Activated naive CD8-positive, alpha-beta T cell treated with anti-CD3 and anti-CD28 coated beads, Interleukin-2, amount 50 U/mL, for 16 hours (primary cell): ENCODE measurements at places on chromosomes 1 and 21.

GRCh38 chr1:94901841-94902240, 25.1 kb downstream of the CNN3 start:
- DNase-seq, result no peak

DNA sequence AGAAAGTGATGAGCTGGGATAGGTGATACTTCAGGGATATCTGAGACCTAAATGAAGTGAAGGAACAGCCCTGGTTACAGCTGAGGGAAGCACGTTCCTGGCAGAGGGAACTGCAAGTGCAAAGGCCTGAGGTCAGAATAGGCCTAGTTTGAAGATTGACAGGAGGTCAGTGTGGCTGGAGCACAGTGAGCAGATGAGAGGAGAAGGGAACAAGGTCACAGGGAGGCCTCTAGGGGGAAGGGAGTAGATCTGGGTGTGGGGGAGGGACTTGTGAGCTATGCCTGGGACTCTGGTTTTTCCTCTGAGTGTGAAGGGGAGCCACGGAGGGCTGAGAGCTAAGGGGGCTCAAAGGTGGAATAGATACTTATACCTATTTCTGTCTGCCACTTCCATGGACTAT, 736.4 kb downstream of the MATN1 start:
- no peak for DNase-seq

DNA sequence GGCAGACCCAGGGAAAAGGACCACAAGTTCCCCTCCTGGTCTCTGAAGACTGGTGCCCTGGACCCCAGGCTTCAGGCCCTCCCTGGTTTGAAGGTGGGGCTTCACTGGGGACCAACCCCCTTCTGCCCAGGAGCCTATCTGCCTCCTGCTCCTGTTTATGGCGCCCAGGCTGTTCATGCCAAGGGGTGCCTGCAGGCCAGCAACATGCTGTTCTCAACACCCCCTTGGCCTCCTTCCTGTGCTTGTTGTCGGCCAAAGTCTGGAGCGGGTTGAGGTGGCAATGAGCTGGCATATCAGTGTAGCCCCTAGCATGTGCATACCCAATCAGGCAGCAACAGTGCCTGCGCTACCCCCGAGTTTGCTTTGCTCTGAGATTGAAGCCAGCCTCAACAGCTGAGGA, 46.3 kb downstream of the ATP6V1G3 start:
- DNase-seq, result no peak

DNA sequence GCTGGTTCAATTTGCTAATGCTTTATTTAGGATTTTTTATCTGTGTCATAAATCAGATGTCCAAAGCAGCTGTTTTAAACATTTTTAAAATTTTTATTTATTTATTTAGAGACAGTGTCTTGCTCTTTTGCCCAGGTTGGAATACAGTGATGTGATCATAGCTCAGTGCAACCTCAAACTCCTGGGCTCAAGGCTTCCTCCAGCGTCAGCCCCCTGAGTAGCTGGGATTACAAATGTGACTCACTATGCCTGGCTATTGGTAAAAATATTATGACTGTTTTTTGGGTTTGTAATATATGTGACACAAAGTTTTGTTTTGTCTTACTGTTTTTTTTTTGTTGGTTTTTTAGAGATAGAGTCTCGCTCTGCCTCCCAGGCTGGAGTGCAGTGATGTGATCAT, 11.8 kb downstream of the ZBED6 start:
- DNase-seq, result no peak

DNA sequence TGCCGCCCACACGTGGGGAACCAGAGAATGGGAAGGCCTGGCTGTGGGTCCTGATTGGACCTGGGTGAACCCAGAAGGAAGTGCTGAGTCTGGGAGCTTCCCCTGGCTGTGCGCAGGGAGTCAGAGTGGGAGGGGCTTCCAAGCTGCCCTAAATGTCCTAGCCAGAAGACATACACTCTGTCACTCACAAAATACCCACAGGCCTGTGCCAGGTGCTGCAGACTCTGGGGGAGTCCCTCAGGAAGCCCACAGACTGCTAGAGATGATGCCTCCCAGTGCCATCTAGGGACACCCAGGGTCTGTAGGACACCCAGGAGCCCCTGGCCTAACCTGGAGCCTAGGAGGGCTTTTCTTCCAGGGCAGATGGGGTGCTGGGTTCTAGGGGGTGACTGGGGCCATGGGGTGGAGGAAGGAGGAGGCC, 33.7 kb upstream of the LRP8 start:
- DNase-seq, result no peak

DNA sequence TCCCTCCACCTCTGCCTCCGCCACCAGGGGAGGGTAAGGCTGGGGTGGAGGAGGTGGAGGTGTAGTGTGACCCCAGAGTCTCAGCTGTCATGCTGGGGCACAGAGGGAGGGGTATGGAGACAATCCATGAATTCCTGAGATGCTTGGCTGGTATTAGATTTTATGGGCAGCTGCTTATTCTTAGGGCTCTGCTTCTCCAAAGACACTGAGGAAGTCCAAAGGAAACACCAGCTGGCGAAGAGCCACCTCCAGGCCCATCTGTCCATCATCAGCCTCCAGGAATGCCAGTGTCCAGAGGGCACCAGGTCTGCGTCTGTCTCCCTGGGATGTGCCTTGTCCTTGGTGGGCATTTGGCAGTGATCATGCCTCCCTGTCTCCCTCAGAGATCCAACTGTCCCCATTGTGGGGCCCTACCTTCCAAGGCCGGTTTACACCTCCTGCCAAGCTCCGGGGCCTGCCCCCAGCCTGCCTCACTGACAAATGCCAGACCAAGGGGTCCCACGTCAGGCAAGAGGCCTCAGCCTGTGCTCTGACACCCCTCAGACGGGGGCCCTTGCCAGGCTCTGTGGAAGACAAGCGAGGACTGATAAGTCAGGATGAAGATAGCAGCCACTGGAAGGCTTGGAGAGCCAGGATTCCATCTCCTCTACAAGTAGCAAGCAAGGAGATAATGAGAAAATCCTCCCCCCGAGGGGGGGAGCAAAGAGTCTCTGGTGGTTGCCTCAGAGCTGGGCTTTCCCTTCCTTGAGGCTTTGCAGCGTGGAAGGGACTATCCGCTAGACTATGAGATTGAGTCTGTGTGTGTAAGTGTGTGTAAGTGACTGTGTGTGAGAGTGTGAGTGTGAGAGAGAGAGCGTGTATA, 1.6 kb downstream of the TNNI1 start:
- no peak for DNase-seq

- DNase-seq, result no peak
Observed at GRCh38 chr1:25150985-25151495, 81.3 kb downstream of the SYF2 start.

- DNase-seq, result no peak
Observed at GRCh38 chr1:220430059-220430458, 97.9 kb upstream of the MARK1 start.

DNA sequence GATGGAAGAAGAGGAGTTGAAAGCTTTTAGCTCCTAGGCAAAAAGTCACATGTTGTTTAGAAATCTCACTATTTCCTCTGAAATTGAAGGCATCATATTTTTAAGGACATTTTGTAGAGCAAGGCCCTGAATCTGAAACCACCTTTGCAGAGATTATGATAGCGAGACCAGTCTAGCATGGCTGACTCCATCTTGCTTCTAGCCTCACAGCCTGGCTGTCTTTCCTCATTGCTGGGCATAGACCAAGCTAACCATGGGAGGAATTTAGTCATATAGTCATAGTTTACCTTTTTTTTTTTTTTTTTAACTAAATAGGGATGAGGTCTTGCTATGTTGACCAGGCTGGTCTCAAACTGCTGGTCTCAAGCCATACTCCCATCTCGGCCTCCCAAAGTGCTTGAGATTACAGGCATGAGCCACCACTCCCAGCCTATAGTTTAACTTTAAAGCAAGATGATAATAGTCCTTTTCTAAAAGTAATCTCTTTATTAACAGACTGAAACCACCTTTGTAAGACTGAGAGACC, 42.2 kb upstream of the ZNF326 start:
- DNase-seq, result no peak

DNA sequence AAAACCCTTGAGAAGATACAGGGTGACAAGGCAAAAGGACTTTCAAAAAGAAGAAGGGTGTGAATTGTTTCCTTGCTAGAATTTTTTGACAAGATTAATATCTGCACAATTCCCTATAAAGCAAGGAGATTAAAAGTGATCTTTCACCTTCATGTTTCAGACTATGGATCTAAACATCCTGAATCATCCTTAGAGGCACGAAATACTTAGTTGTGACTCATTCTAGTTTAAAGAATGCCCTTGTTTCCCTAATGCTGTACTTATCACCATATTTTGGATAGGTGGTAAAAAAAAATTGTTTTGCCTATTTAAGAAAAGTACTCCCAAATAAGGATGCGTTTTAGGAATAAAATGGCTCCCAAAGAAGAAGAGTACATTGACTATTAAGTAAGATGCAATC, 415.1 kb downstream of the LRRIQ3 start:
- no peak for DNase-seq

- no peak for DNase-seq
Observed at GRCh38 chr1:115718011-115718754, 50.3 kb downstream of the CASQ2 start.

DNA sequence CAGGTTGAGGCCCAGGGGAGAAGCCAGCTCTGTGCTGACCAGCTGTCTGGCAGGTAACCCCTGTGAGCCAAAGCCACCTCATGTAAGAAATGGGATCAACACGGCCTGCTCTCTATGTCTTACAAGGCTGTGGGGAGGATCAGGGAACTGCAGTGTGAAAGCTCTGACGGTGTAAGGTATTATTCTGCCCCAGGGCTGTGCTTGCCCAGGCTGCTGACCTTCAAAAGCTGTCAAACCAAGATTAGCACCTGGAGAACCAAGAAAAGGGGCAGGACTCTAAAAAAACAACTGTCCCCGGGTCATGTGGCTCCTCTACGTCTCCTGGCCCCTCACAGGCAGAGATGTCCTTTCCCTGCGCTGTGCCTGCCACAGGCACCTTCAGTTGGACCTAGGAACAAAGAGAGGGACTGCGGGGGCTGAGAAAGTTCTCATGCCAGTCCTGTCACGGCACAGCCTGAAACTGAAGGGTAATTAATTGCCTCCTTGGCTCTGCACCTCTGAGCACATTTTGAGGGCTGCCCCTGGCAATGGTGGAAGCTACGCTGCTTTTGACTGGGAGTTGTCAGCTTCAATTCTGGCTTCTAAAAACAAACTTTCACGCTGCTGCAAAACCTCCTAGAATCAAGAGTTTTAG, 77.6 kb downstream of the PGBD5 start:
- DNase-seq, result no peak

- no peak for DNase-seq
Observed at GRCh38 chr1:32042330-32042729, 28.7 kb downstream of the KHDRBS1 start.

DNA sequence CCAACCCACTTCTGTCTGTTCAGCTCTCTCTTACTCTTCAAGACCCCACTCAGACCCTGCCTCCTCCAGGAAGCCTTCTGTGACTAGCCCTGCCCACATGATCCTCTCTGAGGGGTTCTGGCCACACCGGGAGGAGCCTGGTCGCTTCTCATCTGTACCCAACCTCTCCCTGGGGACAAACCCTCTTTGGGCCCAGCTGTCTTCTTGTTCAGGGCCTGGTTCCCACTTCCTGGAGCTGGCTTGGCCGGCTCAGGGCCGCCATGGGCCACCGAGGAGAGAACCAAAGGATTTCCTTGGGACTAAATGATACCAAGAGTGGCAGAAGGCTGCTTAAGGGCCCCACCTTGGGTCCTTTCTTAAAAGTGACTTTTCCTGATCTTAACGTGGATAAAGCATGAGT, 124.7 kb upstream of the ZBTB40 start:
- DNase-seq, result no peak

DNA sequence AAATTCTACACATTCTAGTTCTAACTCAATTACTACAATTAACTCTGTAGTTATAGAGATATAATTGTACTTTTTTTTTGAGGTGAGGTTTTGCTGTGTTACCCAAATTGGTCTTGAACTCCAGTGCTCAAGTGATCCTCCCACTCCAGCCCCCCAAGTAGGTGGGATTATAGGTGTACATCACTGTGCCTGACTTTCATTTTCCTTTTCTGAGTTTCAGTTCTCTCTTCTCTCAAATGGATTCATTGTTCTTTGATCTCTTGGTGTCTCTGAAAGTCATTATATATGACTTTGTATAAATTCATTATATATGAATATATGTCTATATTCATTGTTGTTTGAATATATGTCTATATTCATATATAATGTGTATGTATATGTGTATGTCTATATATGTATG, 74.0 kb upstream of the GALNT2 start:
- no peak for DNase-seq

DNA sequence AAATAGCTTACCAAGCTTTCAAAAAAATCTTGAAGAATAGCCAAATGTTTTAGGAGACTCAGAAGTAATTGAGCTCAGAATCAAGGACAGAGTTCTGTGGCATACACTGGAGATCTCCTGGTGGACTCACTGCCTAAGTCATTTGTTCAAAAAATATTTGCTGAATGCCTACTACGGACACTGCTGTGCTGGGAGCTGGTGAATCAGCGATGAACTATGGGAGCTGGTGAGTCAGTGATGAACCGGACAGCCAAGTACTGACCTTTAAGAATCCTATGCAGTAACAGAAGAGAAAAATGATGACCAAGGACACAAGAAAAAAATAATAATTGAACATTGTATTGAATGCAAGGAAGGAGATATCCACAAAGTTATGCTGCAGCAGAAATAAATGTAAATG, 717.9 kb upstream of the CXADR start:
- DNase-seq, result no peak

GRCh38 chr1:160637821-160638539, 8.9 kb downstream of the SLAMF1 start:
- no peak for DNase-seq

DNA sequence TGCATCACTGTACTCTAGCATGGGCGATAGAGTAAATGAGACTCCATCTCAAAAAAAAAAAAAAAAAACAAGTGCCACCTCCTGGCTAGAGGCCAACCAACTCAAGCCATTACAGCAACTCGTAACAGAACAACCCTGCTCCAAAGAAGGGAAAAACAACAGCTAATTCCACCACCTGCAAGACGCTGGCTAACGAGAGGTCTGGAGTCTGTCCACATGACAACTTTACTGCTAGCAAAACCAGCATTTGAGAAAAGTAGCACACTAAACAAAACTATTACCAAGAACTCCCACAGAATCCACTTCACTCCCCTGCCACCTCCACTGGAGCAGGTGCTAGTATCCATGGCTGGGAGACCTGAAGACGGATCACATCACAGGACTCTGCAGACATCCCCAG, 24.1 kb upstream of the EGLN1 start:
- DNase-seq, result no peak

GRCh38 chr21:44326272-44326647, 12.9 kb downstream of the CFAP410 start:
- no peak for DNase-seq

DNA sequence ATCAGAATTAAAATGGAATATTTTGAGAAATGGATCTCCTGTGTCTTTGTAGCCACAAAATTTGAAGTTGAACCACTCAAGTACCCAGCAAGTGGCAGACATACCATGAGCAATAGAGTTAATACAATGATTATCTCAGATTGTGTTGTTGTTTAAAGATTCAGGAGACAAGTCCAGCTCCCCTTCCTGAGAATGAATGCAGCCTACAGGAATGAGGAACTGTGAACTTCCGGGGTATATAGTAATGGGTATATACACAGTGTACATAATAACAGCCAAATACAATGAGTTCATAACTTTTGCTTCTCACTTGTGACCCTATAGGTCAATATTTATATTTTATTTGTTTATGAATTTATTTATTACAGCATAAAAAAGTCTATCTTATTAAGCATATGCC, 445.0 kb downstream of the SETD4 start:
- DNase-seq, result no peak

GRCh38 chr1:233328142-233328921, 808 bp downstream of the MAP3K21 start:
- no peak for DNase-seq
